ENCODE measurements at places on chromosomes 4 and X.

DNA sequence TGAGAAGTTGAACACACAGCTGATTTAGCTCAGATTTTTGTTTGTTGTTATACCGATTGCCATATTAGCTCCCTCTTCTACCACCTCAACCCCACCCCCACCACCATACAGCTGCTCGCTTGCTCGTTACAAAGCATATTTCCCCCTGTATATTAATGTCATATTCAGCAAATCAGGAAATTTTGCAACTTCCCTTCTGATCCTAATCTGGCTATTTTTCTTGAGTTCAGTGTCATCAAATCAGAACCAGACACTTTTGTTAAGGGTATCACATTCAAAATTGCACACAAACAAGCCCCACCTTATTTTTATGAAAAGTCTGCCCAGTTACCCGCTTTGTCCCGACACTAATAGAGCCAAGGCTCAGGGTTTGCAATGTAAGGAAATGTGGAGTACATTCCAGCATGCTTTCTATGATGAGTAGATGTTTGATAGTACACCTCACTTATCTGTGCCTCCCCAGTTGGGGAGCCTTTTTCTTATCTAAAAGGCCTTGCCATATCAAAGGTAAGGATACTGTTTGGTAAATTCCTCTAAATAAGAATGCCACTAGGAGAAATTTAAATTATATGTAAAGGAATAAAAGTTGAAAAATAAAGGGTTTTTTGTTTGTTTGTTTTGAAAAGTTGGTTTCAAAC lies 212.2 kb downstream of the CBR4 start:
- peak; percentile 59 for DNase-seq

DNA sequence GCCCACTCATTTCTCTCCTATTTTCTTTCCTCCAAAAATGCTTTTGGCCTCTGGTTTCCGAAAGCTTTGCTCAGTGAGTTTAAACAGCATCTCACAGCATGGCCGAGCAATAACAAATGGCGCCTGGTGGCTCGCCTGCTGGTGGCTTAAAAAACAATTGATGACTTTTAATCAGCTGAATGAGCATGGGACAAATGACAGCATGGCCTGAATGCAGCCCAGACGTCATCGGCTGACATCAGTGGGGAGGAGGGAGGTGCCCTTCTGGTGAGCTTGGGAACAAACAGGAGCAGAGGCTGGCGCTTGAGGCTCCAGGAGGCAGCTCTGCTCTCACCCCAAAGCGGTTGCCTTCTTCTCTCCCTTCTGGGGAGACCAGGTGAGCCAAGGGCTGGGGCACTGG lies 286.4 kb downstream of the BCOR start:
- DNase-seq = no peak

- no peak for DNase-seq
Observed at GRCh38 chr4:85126991-85127591, 160.6 kb upstream of the WDFY3 start.

DNA sequence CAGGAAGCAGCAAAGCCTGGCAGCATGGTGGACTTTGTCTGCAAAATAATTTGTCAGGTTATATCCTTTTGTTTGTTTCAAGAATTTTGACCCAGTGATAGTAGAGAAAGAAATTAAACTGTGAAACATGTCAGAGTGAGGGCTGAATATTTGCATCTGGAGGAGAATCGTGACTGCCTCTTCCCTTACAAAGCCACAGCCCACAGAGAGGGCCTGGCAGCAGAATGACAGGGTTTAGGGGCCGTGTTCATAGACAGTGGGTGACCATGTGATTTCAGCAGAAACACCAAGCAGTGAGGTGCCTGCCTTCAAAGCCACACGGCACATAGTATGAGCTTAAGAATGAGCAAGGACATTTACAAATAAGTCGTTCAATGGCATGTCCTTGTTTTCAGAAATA lies 24.4 kb upstream of the PLAC8 start:
- peak; percentile 56 for DNase-seq

- no peak for DNase-seq
Observed at GRCh38 chr4:42453612-42454011, 56.3 kb downstream of the SHISA3 start.

GRCh38 chr4:26372525-26373172 lies 51.8 kb downstream of the RBPJ start:
- DNase-seq = peak; percentile 85

GRCh38 chrX:145727476-145727875 lies 90.2 kb upstream of the SLITRK2 start:
- no peak for DNase-seq

DNA sequence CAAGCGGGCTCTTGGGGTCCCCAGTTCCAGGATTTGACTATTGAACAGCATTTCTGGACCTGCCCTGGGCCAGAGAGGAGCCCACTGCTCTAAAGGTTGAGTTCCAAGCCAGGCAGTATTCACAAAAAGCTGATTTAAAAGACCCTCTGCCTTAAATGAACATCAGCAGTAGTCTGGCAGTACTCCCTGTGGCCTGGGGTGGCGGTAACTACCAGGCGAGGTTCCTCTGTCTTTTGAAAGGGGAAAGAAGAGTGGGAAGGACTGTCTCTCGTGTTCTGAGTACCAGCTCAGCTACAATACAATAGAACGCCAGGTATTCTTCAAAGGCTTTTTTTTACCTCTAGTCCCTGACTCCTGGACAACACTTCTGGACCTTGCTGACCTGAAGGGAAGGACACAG lies 456.4 kb upstream of the TEX13C start:
- no peak for DNase-seq

- no peak for DNase-seq
Observed at GRCh38 chr4:47120783-47121182, 89.4 kb downstream of the GABRB1 start.

GRCh38 chrX:9335251-9335650 lies 129.6 kb upstream of the TBL1X start:
- no peak for DNase-seq

DNA sequence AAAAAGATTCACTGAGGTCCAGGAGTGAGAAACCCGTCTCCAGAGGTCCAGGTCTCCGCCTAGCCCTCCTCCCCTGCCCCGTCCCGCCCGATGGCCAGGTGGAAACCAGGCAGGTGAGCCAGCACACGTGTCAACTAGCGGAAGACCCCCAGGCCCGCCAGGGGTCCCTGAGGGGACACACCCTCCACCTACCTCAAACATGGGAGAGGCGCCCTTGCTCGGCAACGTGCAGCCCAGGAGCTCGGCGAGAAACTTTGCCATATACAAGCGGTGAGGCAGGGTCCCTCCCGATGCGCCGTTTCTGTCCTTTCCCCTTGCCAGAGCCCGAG lies 330.0 kb downstream of the HNRNPD start:
- no peak for DNase-seq

- DNase-seq = no peak
Observed at GRCh38 chrX:118239178-118239870, 106.6 kb upstream of the WDR44 start.

DNA sequence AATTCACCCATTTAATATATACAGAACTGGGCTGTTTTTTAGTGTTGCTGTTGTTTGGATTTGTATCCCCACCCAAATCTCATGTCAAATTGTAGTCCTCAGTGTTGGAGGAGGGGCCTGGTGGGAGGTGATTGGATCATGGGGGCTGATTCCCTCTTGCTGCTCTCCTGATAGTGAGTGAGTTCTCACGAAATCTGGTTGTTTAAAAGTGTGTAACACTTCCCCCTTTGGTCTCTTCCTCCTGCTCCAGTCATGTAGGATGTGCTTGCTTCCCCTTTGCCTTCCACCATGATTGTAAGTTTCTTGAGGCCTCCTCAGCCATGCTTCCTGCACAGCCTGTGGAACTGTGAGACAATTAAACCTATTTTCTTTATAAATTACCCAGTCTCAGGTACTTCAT lies 141.6 kb upstream of the AADAT start:
- DNase-seq = no peak

DNA sequence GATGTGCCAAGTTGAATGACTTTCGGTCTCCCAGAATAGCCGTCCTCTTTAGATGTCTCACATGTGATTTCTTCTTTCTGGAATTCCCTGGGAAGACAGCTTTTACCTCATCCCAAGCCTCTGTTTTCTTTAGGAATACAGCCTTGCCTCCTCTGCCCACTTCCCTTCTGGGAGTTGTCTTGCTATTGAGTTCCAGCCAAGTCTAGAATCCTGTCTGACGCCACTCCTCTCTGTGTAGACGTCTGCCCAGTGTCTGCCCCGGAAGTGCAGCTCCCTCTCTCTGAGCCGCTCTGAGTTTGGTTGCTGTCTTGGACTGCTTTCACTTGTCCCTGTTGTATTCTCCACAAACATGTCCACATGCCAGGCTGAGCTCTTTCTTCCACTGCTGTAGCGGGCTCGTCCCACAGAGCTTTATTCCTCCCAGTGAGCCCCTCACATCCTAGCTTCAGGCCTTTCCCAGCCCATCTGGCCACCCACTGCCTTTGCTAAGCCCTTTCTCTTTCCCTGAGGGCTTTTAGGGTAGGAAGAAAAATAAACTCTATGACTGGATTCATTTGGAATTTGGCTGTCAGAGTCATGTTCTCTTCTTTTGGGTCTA lies 9.0 kb upstream of the IGFBP7 start:
- DNase-seq = no peak
